ENCODE measurements at places on chromosomes 16 and 17.
A peak's percentile ranks its signal among the peaks of the same experiment; 100 is the strongest.

DNA sequence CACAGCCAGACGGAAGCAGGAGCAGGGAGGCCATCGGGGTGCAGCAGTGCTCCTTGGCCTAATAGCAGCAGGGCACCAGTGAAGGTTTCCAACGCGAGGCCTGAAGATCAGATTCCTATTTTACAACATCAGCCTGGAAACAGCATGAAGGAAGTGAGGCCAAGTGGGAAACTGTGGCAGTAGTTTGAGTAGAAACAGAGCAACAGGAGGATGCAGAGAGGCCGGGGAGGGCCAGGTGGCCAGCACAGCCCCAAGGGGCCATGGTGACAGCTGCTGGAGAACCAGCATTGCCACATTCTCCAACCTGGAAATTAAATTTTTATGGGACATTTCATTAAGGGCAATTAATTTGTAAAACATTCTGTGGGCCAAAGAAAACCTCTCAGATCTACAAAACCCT, 3.4 kb upstream of the ANKRD11 start:
- DNase-seq, result no peak

DNA sequence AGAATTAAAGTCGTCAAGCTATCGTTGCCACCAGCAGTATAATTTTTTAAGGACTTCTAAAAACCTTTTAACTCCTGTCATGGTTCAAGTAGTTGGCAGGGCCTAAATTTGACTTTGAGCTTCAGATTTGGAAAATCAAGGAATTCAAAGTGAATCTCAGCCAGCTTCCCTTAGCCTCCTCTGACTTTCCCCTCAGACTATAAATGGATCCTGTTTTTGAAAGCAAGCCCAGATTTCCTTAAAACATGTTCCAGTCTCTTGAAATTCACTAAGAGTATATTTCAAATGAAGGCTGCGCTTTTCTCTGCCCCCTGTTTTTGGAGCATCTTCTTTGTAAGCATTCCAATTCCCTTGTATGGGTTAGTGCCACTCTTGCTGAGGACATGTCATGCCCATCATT, 101.8 kb upstream of the CDH8 start:
- DNase-seq, result no peak

GRCh38 chr16:87922250-87922871, 14.0 kb downstream of the CA5A start:
- DNase-seq, result peak; percentile 58

- DNase-seq, result peak; percentile 71
Observed at GRCh38 chr17:77146882-77147281, 6.1 kb downstream of the SEC14L1 start.

- DNase-seq, result no peak
Observed at GRCh38 chr16:54792811-54793210, 137.9 kb upstream of the IRX5 start.

All from pancreas (tissue), 10 donors.